ENCODE measurements at places on chromosomes 3 and 15. TPM values are rescaled to one million over a fixed set of nuclear protein-coding genes. Genes with fewer than 3 reads are reported as not detected.

The SCN5A gene
- total RNA-seq, result 0.72 TPM

The ECE2 gene
- 0.17 TPM for total RNA-seq

The ST6GAL1 gene
- total RNA-seq, result 22.6 TPM

The PLCH1 gene
- total RNA-seq, result 0.03 TPM

The DUOXA2 gene
- not detected for total RNA-seq

The CSTA gene
- 1.2 TPM for total RNA-seq

The MED12L gene
- 1.0 TPM for total RNA-seq

The CERS3 gene
- total RNA-seq, result not detected

Measured in smooth muscle cell of the pulmonary artery (primary cell).